T-helper 2 cell (primary cell): ENCODE measurements at places on chromosomes 16 and 17.

DNA sequence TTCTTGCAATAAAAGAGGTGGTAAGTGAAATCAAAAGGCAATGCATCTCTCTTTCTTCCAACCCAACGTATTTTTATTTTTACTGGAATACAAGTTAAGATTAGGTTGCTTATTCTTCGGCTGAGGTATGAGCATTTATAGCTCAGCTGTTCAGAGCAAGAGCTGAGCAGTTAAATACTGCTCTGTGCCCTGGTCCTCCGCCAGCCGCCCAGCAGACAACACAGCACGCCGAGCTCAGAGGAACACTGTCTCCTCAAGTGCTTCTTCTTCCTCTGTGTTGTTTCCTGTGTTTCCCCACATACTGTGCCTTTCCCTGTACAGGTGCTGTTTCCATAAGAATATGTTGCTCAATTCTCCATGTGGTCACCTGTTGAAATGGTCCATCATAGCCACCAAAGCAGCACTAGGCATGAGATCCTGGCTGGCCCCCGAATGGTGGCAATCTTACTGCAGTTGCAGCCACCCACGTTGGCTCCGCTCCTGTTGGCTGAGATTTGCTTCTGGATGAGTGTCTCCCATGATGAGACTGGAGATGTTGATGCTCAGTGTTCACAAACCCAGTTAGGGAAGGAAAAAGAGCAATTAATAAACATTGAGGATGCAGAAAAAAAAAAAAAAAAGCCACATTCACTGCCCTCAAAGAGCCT, 515.3 kb downstream of the GRIN2A start:
- no peak for DNase-seq

- no peak for DNase-seq
These were observed 53.0 kb downstream of the SF3B3 start for GRCh38 chr16:70576431-70577255.

- DNase-seq: no peak
These were observed 21.6 kb downstream of the PRKCB start for GRCh38 chr16:23857256-23857880.

DNA sequence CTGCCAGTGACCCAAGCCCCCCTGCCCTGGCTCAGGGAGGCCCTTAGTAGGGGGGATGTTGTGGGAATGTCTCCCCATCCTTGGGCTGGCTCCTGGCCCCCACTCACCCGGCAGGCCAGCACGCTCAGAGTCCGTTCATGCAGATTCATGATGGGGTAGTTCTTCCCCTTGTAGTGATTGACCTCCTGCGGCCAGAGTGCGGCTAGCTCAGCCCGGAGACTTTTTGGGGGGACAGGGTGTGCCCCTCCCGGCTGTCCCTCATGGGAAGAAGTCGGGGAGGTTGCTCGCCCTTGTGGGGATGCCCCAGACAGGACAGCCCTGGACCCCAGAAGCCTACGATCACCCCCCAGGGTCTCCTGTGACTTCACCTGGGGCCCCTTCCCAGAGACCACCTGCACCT, 4.0 kb downstream of the NPB start:
- DNase-seq: no peak

GRCh38 chr17:62592341-62593099, 35.0 kb upstream of the MRC2 start:
- DNase-seq: no peak

DNA sequence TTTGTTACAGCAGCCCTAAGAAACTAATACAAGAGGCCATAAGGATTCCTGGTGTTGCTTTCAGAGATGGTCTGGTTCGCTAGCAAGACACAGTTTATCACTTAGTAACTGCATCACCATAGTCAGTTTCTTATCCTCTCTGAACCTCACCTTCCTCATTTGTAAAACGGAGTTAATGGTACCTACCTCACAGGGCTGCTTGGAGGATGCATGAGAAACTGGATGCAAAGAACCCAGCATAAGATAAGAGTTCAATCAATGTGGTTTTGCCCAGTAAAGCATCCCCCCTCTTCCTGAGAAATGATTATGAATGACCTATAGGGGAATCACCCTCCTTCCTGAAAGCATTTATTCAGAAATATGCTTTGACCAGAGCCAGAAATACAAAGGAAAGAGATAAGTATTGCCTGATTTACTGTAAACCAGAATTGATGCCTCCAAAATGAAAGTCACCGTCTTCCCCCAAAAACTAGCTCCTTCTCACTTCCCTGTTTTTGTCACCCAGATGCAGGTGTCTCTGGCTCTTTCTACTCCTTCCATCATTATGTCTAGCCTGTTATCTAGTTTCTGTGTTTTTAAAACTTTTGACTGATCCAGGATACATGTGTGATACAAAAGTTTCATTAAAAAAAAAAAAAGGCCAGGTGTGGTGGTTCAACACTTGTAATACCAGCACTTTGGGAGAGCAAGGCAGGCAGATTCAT, 2.8 kb upstream of the TEFM start:
- DNase-seq: no peak

DNA sequence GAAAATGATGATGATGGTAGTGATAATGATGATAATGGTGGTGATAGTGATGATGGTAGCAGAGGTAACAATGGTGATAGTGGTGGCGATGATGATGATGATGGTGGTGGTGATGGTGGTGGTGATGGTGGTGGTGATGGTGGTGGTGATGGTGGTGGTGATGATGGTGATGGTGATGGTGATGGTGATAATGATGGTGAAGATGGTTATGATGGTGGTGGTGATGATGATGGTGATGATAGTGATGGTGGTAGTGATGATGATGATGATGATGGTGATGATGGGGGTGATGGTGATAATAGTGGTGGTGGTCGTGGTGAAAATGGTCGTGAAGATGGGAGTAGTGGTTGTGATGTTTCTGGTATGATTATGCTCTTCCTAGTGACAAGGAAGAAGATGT, 581.8 kb downstream of the HS3ST4 start:
- no peak for DNase-seq

DNA sequence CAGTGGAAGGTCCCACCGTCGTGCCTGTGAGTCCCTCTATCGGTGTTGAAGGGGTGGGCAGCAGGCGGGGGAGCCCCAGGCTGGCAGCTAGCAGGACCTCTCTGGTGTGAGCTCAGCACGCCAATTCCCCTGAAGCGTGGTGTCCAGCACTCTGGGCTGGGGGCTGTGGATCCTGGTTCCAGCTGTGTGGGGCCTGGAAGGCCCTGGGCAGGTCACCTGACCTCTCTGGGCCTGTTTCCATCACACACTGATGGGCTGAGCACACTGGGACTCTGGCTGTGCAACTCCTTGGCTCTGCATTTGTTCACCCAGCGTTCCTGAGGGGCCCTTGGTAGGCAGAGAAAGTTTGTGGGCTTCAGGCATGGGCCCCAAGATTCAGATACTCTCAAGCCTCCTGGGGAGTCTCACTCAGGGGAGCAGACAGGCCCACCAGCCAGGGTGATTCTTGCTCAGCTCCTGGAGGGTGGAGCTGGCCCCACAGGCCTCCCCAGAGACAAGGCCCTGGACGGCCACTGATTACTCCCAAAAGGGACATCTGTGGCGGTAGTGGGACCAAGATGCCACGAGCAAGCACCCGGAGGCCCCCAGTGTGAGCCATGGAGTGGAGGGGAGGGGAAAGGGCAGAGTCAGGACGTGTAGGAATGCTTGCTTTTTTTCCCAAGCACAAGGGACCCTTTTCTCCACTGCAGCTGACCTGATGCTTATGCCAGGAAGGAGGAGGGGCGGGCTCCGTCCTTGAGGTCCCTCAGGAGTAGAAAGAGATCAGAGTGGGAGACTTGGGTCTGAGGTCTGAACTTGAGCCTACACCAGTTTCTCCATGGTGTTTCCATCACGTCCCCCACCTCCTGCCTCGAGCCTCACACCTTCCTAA, 8.5 kb downstream of the SCGB1C2 start:
- DNase-seq: no peak

- no peak for DNase-seq
These were observed 135.4 kb downstream of the TMEM132E start for GRCh38 chr17:34714475-34715410.

DNA sequence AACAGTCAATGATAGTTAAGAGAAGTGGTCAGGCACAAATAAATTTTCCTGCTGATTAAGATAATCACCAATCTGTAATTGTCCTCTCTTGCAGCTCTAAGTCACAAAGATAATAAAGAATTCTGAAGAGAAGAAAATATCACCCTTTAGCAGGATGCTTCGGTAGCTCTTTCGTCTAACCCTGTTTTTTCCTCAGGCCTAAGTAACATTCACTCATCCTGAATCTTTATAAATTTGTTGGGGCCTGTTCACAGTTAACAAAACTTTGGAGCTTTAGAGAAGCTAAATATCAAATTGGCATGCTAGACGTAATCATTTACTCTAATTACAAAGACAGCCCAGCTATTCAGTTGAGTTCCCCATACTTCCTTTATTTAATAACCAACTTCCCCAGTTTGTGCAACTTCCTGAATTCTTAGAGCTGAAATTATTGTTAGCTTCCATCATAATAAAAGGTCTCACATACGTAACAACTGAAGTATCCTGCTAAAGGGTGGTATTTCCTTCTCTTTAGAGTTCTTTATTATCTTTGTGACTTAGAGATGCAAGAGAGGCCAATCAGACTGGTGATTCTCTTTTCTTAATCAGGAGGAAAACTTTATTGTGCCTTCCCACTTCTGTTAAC, 118.6 kb downstream of the TANGO6 start:
- no peak for DNase-seq
